CD14-positive monocyte (primary cell): ENCODE measurements at places on chromosomes 7 and 10.
A peak's percentile ranks its signal among the peaks of the same experiment; 100 is the strongest.

- no peak for DNase-seq
Observed at GRCh38 chr10:91049988-91050360, 129.1 kb upstream of the ANKRD1 start.

DNA sequence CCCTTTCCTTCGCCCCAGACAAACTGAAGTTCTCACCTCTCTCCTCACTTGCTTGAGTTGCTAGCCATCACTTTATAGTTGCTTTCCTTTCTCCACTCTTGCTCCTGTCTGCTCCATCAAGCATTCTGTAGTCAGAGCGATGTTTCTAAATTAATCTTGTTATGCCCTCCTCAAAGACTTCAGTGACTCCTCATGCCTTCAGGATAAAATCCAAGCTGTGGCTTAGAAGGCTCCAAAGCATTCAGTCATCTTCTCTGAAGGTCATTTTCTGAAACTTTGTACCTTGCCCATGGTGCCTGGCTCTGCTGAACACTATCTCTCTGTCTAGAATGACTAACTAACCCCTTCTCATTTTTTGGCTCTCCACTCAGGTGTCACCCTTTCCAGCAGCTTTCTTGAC lies 222.4 kb upstream of the GRB10 start:
- no peak for DNase-seq

DNA sequence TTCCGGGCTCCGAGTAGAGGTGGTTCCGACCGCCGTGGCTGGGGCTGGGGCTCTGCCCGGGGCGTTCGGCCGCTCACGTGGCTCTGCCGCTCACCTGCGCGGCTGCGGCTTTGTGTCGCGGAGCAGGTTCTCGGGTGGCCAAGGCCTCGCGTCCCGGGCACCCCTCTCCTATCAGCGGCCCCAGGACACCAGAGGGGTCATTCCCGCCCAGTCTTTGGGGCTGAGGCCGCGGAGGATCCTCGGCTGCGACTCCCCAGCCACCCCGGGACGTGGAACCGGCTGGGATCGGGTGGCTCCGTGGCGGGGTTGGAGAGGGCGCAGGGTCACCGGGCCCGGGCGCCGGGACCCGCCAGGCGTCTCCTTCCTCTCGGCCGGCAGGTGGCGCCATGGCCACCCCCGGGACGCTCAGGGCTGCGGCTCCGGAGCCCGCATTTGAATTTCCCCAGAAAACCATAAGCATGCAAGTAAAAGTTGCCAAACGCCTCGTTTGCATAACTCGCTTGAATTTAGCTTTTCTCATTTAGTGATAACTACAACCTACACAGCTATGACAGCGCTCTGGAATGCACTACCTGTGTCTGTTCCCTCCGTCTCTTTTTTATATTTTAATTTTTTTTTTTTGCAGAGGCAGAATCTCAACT lies 1.2 kb downstream of the COL26A1 start:
- DNase-seq: peak; percentile 52

- no peak for DNase-seq
Observed at GRCh38 chr10:8183241-8183704, 128.8 kb downstream of the GATA3 start.

DNA sequence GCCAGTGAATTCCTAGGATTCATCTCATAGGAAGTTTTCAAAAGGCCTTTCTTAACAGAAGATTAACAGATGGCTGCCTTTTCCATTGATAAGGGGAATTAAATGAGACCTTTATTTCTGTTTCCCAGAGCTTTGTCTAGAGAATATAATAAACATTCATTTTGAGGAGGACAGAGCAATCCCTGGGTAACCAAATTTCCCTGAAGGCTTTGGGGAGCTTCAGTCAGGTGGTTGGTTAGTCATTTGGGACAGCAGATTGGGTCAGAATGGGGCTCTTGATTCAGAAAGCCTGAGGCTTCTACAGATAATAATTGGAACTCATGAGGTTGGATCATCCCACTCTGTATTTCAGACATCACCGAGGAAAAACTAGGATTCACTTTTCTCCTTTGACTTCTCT lies 21.8 kb downstream of the MXI1 start:
- no peak for DNase-seq

GRCh38 chr10:108358912-108359311 lies 1194.4 kb upstream of the SORCS1 start:
- no peak for DNase-seq

GRCh38 chr7:134811765-134812164 lies 32.3 kb downstream of the CALD1 start:
- no peak for DNase-seq

DNA sequence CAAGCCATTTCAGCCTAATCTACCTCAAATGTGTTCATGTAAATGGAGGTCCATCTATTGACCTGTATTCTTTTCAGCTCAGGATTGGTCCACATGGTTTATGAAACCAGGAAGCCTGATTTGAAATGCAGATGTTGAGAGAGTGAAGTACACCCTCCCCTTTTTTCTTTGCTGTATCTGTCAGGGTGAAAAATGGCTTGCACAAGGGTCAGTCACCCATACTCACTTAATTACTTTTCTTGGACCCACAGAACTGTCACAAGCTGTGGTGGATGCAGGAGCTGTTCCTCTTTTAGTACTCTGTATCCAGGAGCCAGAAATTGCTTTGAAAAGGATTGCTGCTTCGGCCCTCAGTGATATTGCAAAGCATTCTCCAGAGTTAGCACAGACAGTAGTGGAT lies 41.2 kb downstream of the SPAG6 start:
- DNase-seq: no peak

DNA sequence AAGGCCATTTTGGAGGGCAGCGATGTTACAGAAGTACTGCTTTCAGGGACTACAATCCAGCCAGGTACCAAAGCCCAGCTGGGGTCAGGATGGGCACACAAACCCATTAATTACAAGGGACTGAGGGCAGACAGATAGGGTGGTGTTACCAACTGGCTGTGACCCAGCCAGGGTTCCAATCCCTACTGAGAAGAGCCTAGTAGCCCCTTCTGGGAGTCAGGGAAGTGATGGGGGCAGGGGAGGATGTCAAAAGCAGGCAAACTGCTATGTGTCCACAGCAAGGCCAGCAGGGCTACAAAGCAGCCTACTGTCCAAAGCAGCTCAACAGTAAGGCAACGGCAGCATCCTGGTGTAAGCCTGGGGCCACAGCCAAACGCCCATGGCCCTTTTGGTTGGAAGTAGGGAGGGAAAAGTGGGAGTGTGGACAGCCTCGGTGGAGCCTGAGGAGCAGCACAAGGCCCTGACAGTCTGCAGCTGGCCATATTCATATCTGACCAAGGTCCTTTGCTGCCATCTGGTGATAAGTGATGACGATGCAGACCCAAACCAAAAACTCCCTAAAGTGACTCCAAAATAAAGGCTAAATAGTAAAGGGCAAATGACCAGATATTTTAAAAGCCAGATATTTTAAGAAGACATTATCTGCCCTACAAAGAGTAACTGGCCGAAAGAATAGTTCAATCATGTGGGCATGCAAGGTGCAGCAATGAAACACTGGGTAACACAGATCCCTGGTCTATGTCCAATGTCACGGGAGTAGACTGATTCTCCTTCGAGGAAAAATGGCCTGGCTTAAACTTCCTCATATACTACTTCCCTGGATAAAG lies 56.9 kb downstream of the XPNPEP1 start:
- DNase-seq: no peak

- DNase-seq: no peak
Observed at GRCh38 chr10:79381804-79382221, 34.5 kb downstream of the PPIF start.

DNA sequence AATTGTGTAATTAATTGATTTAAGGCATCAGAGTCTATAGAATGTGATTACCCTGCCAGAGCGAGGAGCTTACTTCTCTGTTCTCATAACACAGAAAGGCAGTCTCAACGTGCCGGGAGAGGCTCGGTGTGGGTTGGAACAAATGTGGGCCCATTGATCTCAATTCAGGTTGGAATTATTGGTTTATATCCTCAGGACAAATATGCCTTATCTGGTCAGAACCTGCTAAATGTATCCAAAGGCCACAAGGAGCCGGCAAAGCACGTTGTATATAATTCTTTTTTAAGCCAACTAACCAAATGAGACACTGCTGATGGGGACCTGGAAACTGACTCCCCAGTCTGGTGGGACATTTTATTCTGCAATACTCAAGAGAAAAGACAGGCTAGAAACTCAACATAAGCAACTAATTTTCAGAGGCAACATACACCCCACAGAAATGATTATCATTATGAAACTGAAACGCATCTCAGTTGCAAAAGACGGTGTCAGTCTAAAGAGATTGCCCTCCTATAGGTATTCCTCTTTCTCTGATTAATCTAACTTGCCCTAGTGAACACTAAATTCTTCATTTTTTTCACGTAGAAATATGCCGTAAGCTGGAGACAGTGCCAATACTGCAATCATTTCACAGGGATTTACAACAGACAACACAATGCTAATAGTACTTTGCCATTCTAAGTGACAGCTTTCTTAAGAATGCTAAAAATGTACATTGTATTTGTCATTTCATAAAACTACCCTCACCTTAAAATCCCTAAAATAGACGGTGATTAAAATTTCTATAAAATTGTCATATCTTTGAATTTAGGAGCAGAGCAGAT lies 9.4 kb downstream of the EBF3 start:
- DNase-seq: no peak

DNA sequence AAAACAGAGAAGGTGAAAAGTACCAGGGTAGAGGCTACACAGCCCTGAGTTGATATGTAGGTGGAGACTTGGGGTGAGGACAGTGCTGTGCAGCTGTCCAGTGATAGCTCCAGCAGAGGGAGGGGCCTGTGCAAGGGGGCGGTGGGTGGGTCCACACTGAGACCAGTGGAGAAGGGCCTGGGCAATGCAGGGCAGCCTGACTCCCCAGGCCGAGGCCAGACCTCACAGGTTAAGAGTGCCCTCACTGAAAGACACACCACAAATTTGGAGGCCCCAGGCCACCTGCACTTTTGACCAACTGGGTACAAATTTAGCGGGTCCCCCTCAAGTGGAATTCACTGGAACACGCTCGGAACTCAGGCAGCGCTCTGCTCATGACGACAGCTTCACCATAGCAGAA lies 6.7 kb upstream of the RASGEF1A start:
- no peak for DNase-seq

- no peak for DNase-seq
Observed at GRCh38 chr7:66768865-66769832, 28.6 kb downstream of the RABGEF1 start.

DNA sequence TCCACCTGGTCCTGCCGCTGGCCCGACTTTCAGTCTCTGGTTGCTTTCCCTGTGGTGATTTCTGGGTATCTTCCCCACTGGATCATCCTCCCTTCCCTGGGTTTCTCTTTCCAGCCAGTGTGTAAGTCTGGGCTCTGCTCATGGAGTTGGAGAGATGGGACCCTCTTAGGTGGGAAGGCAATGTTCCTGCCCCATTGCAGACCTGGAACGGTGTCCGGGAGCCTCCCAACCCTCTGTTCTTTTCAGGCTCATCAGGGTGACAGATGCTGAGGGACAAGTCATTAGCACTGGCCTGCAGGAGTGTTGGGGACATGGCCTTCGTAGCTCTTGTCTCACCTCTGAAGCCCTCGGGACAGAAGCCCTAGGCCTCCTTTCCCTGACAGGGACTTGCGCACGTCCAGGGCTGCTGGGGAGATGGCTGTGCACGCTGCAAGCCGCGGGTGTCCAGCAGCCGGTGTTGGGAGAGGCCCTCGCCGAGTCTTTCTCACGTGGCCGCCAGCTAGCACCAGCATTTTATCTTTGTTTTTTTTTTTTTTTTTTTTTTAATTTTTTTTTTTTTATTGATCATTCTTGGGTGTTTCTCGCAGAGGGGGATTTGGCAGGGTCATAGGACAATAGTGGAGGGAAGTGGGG lies 17.2 kb downstream of the ZNF783 start:
- DNase-seq: no peak

GRCh38 chr7:57638666-57639065 lies 188.7 kb downstream of the ZNF716 start:
- DNase-seq: no peak

- DNase-seq: no peak
Observed at GRCh38 chr7:11507929-11508328, 324.1 kb downstream of the THSD7A start.

- DNase-seq: no peak
Observed at GRCh38 chr7:141362580-141363435, 188.4 kb upstream of the AGK start.

GRCh38 chr10:106317554-106317953 lies 847.0 kb downstream of the SORCS1 start:
- no peak for DNase-seq

- no peak for DNase-seq
Observed at GRCh38 chr10:113219446-113219845, 269.4 kb downstream of the TCF7L2 start.

GRCh38 chr10:73117976-73118743 lies 7.9 kb downstream of the NUDT13 start:
- DNase-seq: no peak

GRCh38 chr7:27277628-27278027 lies 35.0 kb downstream of the EVX1 start:
- DNase-seq: no peak

DNA sequence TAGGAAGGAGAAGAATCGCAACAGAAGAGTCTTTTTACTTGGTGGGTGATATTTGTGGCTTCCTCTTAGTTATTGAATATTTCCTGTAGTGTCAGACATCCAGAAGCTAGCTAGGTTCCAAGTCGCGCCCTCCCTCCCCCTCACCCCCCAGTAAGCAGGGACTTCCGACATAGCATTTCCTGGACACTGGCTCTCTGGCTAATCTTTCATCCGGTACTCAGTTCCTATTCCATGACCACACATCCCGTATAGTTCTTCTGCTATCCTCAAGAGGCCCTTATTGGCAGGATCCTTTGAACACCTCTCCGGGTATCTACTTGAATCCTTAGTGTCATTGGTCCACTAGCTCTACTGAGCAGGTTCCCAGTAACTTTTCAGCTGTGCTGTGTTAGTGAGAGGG lies 167.8 kb downstream of the HDAC9 start:
- DNase-seq: no peak

DNA sequence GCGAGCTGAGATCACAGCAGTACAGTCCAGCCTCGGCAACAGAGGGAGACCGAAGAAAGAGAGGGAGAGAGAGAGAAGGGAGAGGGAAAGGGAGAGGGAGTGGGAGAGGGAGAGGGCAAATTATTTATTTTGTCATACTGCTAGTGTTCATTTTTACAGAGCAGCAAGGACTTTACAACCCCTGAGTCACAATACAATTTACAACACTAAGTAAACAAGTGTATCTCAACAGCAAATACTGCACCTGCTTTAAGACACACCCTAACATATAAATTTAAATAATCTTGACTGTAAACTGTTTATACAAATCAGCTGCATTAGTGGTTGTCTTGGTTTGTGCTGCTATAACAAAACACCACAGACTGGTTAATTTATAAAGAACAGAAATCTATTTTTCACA lies 27.2 kb downstream of the HTR5A start:
- no peak for DNase-seq

GRCh38 chr10:49290131-49290530 lies 8.8 kb upstream of the C10orf71 start:
- DNase-seq: no peak

DNA sequence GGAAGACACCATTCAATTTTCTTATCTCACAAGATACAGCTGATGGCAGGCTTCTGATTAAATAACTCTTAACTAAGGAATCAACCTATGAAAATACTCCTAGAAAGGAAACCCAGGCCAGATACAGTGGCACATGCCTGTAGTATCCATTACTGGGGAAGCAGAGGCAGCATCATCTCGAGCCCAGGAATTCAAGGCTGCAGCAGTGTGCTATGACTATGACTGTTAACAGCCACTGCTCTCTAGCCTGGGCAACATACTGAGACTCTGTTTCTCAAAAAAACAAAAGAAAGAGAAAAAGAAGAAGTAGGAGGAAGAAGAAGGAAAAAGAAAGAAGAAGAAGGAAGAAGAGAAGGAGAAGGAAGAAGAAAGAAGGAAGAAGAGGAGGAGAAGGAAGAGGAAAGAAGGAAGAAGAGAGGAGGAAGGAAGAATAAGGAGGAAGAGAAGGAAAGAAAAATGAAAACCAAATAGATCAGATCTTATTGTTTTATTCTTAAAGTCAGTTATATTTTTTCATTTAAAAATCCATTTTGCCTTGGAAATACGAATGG lies 18.0 kb downstream of the DPY19L1 start:
- DNase-seq: no peak
